ENCODE measurements at places on chromosomes 16 and 17.

GRCh38 chr17:67156269-67157199 is 88.5 kb downstream of the HELZ start:
- no peak for DNase-seq

DNA sequence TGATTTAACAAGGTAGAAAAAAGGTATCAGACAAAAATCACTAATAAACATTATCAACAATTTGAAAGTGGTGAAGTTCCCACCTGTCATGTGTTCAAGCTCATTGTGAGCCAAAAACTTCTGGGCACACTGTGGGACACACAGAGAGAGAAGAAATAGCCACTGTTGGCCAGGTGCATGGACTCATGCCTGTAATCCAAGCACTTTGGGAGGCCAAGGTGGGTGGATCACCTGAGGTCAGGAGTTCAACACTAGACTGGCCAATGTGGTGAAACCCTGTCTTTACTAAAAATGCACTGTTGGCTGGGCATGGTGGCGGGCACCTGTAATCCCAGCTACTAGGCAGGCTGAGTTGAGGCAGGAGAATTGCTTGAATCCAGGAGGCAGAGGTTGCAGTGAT is 167.4 kb downstream of the TOX3 start:
- DNase-seq = no peak

GRCh38 chr16:81061871-81062608 is 15.0 kb downstream of the C16orf46 start:
- DNase-seq = no peak

DNA sequence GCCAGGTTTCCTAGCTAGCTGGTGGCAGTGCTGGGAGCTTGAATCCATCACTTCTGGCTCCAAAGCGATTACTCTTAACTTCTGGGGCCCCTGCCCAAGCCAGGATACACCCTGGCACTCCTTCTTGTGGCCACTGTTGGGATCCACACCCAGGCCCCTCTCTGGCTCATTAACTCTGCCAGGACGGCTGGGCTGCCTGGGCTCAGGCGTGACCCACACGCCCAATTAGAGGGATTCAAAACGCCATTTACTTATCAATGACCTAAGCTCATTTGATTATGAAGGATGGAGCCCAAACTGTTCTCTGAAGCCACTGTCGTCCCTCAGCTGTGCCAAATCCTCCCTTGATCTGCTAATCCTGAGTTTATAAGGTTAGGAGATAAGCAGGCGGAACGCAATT is 79.7 kb upstream of the BRD7 start:
- DNase-seq = no peak

GRCh38 chr16:7185689-7186088 is 147.0 kb upstream of the RBFOX1 start:
- no peak for DNase-seq

GRCh38 chr17:31308372-31309334 is 5.2 kb downstream of the EVI2B start:
- DNase-seq = no peak

DNA sequence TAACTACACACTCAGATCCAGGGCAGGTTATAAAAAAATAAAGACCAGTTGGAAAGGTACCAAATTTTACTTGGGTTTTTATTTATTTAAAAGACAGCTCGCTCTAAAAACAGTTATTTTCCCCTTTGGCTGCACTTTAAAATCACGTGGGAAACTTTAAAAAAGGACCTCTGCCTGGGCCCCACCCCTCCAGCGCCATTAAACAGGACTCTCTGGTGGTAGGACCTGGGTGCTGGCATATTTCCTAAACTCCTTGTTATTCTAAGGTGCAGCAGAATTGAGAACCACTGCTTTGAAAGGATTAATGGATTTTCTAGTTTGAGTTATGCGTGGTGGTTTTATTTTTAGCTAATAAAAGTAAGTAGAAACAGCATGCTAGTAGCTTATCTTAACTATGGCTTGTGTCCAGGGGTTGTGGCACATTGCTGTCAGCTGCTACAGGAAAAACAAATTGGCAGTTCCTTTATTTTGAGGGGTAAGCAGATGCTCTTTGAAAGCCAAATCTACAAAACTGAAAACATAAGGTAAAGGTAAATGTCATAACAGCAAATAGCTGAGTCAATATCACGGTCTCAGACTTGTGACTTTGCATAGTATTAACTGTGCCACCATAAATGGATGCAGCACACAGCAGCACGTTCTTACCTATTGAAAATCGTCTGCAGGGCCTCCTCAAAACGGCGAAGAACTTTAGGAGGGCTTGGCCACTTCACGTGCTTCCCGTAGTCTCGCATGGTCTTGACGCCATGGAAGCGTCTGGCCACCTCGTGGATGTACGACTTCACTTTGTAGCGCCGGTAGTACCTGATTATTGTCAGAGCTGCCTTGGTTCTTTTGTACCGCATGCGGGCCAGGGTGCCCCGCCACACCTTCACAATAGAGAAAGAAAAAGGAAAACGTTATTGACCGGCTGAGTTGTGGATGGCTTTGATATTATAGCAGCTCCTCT is 172.0 kb downstream of the CDK5R1 start:
- no peak for DNase-seq

DNA sequence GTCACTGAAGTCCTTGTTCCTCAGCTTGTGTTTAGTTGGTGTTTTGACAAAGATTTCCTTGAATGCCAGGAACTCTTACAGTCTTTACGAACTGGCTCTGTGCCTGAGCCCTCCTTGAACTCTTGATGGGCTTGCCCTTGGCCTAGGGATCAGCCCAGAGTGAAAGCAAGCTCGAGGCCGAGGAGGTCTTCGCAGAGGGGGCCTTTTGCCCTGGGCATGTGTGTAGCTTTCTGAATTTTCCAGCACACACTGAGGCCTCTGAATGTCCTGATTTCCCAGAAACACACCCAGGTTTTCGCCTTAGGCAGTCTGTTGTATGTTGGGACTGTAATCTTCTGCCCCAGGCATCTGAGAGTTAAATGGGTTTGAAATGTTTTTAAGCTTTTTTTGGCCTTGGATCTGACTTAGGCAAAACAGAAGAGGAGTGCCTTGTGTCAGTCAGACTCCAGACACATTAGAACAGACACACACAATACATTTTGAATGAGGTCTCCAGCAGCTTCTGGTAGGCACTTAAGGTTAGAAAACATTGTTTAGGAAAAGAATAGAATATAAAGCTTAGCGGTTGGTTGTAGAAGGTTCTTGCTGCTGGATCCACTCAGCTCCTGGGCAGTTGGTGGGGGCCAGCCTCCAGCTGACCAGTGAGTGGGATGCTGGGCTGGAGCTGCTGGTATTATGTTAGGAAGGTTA is 17.1 kb downstream of the FOXK2 start:
- DNase-seq = no peak

- no peak for DNase-seq
These were observed 9.9 kb upstream of the NAGS start for GRCh38 chr17:43994272-43995149.

GRCh38 chr16:55906123-55906522 is 30.9 kb upstream of the CES5A start:
- DNase-seq = no peak

- no peak for DNase-seq
These were observed 53.3 kb upstream of the KCNJ16 start for GRCh38 chr17:70021726-70022125.

DNA sequence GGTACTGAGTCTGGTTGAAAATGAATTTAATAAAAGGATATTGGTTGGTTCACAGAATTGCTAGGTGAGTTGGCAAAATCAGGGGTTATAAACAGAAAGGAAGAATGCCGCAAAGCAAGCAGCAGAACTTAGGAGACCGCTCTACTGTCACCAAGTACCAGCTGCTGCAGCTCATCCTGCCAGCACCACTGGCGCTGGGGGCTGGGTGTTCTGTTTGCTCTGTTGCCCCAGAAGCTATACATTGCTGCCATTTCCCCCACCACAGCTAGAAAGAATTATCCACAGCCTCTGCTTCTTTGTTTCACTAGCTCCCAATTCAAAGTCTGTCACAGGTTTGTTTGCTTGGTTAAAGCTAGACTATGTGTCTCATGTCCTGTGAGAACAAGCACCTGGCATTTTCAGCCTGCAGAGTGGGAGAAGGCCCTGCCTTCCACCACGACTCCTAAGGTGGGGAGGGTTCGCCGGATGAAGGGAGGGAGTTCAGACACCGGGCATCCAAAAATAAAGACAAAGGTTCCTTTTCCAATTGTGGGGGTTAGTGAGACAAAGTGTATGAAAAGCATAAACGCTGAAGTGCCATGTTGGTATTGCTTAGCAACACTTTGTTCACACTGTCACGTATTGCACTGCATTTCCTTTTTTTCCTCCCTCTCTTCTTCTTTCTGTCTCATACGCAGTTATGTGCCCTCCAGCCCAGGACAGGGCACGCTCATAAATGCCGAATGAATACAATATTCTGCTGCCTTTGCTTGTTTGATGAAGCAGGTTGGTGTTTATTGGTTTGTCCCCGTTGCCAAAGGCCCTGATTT is 9.6 kb upstream of the CPD start:
- no peak for DNase-seq

DNA sequence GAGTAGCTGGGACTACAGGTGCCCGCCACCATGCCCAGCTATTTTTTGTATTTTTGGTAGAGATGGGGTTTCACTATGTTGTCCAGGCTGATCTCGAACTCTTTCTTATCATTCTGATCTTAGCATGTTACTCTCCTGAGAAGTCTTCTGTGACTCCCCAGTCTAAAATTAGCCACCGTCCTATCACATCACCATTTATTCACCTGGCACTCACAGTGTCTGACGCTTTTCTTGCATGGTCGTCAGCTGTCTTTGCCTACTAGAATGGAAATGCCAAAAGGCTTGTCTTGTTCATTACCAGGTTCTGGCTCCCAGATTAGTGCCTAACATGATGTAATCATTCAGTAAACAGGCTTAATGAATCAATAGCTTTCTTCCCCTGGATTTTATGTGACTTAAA is 23.8 kb downstream of the TOM1L1 start:
- DNase-seq = no peak

DNA sequence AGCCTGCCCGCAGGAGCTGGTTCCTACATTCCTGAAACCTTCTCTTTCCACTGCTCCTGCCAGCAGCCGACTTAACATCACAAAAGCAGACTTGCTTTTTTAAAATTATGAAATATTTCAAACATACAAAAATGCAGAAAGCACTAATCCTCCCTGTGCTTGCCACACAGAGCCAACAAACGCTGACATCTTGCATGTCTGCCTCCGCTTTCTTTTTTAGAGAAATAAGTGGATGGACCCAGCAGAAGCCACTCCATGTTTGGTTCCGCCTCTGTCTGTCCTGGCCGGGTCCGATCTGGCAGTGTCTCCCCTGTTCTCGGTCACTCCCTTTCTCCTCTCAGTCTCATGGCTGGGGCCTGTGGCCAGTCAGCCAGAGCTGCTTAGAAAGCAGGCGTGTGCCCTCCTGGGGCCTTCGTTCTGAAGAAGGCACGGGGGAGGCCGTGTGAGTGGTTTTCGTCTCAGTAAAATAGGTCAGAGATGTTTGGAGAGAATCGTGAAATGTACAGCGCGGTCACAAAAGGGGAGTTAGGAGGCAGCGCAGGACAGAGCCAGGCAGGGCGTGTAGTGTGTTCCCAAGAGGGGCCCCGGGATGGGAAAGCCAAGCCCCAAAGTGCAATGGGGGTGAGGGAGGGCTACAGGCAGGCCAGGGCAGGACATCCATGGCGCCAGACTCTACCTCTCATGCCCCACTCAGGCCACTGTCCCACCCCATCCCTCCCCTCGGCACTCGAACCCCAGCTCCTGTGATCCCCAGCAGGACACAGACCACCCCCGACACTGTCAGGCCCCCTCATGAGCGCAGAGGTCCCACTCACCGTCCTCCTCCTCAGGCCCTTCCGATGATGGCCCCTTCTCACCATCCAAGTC is 23.2 kb downstream of the MXRA7 start:
- no peak for DNase-seq

- no peak for DNase-seq
These were observed 176.4 kb upstream of the CHMP6 start for GRCh38 chr17:80815151-80815681.

GRCh38 chr17:39835038-39835786 is 28.9 kb downstream of the IKZF3 start:
- no peak for DNase-seq

- no peak for DNase-seq
These were observed 1.8 kb upstream of the CDRT4 start for GRCh38 chr17:15469260-15469659.

GRCh38 chr17:9244066-9245052 is 223.0 kb downstream of the NTN1 start:
- no peak for DNase-seq

GRCh38 chr17:82862737-82863382 is 23.0 kb upstream of the ZNF750 start:
- no peak for DNase-seq

- DNase-seq = no peak
These were observed 6.2 kb downstream of the RARA start for GRCh38 chr17:40315206-40315605.

- DNase-seq = no peak
These were observed 17.4 kb upstream of the CMIP start for GRCh38 chr16:81427219-81427618.

DNA sequence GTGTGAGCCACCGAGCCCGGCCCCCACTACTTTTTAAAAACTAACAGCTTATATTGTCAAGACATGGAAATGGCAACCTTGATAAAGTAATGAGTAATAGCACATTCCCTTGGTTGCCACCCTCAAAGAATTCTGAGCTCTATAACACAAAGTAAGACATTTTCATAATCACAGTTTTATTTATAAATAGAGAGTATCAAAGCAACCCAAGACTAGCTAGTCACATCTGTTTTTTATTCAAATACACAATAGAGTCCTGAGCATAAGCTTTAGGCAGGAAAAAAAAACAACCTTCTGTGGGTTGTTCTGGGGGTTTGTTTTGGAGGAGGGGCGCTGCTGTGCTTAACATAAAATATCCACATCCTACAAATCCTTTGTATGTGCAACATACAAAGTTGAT is 68.7 kb downstream of the CEP95 start:
- DNase-seq = no peak

- DNase-seq = no peak
These were observed 60.9 kb downstream of the MRTFB start for GRCh38 chr16:14131774-14132695.

- DNase-seq = no peak
These were observed 12.2 kb upstream of the TERF2 start for GRCh38 chr16:69397821-69398521.

- no peak for DNase-seq
These were observed 5.5 kb upstream of the TCF25 start for GRCh38 chr16:89867918-89868317.

DNA sequence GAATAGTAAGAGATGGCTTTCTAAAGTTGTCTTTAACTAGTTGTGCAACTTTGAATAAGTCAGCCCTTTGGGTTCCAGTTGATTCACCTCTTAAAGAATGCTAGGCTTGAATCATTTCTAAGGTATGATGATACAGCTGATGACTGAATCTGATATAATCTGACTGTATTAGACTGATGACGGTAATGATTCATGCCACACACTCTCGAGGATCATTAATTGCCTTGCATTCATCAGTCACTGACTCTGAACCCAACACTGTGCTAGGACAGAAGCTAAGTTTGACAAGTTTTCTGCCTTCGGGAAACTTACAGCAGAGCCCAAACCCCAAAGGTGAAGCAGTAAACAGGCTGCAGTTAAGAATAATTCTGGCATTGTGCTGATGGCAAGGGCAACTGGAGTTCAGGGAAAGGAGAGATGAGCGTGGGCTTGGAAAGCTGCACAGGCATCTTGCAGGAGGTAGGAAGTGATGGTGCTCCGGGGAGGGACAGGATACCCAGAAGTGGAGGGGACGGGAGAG is 25.8 kb downstream of the ASIC2 start:
- no peak for DNase-seq

- DNase-seq = no peak
These were observed 76.0 kb downstream of the BANP start for GRCh38 chr16:88026964-88027938.

GRCh38 chr16:64717871-64718270 is 404.0 kb downstream of the CDH11 start:
- no peak for DNase-seq

All from NCI-H2081 treated with DMSO at 0.1 percent for 48 hours (cell line).